ENCODE measurements at places on chromosomes 4 and X.

DNA sequence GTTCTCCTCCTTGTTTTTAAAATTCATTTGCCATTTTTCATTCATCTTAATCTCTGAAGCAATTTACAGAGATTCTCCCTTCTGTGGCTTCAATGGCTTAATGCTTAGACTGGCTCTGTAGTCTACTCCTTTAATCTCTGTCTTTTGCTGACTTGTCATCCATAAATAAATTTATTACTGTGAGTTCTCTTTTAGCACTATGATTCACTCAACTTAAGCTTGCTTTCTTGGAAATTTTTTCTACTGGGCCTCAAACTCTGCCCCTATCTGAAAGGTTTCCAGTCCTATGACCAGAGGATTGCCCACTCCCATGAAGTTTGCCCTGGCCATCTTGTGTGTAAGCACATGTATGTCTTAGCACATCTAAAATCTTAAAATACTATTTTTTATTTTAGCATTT, 251.1 kb downstream of the DCLK2 start:
- no peak for DNase-seq

GRCh38 chrX:3638280-3638873, 75.1 kb downstream of the PRKX start:
- DNase-seq = no peak

GRCh38 chr4:5618051-5618960, 90.1 kb downstream of the EVC2 start:
- DNase-seq = no peak

- DNase-seq = no peak
Observed at GRCh38 chr4:1334579-1334895, 12.5 kb upstream of the UVSSA start.

DNA sequence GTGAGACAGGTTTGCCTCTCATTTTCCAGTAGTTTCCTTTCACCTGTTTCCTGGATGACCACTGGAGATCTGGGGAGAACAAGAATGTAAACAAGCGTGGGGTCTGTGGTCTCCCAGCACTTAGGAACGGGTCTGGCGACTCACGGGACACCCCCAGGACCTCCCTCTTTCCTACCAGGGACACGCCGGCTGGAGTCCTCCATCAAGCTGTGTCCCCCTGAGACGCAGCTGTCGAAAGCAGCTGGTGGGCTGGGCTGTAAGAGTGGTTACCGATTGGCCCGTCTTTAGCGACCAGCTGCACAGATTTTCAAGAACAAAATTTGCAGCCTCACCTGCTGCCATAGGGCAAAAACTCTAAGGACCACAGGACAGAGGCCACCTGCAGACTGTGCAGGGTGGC, 11.9 kb downstream of the LRPAP1 start:
- DNase-seq = no peak

GRCh38 chrX:140091125-140091886, 126.0 kb upstream of the CXorf66 start:
- DNase-seq = no peak

DNA sequence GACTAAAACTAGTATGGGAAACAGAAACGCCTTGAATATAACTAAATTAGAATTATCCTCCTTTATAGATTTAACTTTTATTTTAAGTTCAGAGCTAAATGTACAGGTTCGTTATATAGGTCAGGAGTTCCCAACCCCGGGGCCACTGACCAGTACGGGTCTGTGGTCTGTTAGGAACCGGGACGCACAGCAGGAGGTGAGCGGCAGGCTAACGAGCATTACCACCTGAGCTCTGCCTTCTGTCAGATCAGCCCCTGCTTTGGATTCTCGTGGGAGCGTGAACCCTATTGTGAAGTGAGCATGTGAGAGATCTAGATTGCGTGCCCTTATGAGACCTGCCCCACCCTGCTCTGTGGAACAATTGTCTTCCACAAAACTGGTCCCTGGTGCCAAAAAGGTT, 51.0 kb downstream of the FAT4 start:
- DNase-seq = no peak

GRCh38 chrX:7027071-7027470, 120.4 kb upstream of the STS start:
- no peak for DNase-seq

DNA sequence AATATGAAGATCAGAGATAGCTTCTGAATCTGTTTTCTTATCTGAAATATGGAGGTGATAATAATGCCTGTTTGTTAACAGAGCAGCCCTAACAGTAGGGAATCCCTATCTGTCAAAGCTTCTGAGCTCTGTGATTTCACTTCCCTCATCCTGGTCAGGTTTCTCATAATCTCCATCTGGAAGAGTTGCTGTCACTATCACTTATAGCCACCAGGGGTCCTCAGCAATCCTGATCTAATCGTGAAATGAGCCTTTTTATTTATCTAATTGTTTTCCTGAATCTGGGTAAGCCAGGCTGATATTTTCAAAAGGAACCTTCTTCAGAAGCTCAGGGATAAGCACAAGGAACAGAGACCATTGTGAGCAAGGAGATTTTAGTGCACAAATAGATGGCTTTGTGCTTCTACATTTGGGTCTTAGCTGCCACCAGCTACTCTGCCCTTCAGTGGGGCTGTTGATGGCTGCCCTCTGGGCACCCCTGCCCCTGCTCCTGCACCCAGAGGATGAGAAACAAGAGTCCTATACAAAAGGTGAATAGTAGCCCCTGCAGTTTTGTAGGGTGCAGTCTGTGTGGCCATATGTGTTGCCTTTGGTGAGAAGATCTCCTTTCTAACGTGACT, 196.4 kb upstream of the RADX start:
- DNase-seq = no peak

DNA sequence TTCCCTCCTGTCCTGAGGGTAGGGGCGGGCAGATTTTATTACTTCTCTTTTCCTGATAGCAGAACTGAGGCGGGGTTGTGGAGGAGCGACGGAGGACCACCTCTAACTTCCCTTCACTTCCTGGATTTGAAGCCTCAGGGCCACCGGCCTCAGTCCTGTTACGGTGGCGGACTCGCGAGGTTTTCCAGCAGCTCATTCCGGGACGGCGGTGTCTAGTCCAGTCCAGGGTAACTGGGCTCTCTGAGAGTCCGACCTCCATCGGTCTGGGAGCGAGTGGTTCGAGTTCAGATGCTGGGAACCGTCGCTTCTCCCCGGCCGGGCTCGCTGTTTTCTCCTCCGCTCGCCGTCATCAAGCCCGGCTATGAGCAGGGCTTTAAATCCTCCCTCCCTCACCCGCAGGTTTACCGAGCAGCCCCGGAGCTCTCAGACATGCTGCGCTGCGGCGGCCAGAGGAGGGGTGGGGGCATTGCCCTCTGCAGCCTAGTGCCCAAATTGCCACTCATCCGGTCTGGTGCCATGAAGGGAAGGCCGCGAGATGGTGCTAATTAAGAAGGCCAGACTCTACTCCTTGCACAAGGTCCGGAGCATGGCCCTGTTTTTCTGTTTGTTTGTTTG, 23.3 kb downstream of the HAND2 start:
- DNase-seq = no peak

DNA sequence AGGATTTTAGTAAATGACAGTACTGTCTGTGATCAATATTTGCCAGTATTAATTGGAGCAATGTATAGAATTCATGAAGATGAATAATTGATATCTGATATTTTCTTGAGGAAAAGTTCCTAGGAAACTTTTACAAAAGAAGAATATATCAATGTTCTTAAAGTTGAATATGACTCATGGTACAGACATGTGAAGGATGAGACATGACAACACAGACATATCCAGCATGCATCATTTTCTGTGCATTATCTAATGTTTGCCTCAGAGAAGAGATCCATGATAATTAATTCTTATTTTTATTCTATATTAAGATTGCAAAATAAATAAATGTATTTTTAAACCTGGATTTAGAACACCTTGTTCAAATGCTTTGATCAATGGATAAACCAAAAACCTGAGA, 452.9 kb upstream of the EPHA5 start:
- no peak for DNase-seq

GRCh38 chrX:113959912-113960626, 623.8 kb upstream of the HTR2C start:
- no peak for DNase-seq

GRCh38 chr4:56388306-56388705, 1.0 kb upstream of the AASDH start:
- no peak for DNase-seq

DNA sequence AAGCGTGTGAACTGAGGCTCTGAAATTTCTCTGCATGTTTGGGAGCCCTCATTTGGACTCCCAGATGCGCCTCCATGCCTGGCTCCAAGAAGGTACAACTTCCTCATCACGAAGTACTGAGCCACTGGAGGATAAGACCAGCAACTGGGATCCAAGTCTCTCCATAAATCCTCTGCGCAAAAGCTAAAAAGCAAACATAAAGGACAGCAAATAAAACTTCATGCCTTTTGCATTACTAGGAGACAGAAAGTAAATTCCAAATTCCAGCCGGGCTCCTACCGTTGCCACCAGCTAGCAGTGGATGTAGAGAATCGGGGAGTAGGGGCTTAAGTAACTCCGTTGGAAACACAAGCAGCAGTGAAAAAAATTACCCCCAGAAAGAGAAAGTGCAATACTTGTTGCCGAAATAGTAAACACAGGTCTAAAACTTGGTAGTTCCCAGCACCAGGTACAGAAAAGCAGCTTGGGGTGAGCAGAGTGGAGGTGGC, 477.1 kb upstream of the TENM3 start:
- DNase-seq = no peak

GRCh38 chr4:82360298-82361177, 13.3 kb downstream of the HNRNPD start:
- no peak for DNase-seq
